Colonic mucosa (tissue), 4 donors: ENCODE measurements at places on chromosomes 5 and 9.

DNA sequence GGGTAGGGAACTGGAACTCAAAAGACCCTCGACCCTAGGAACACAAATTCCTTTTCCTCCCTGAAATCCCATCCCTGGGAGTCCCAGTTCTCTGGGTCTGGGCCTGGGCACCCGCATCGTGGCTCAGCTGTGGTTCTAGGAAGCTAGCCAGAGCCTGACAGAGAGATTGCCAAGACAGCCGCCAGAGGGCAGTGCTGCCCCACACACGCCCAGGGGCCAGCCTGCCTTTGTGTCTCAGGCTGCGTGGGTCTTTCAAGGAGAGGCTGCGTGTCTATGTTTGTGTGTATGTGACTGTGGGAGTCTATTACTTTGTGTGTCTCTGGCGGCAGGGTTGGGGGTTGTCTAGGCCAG lies 32.0 kb upstream of the TTLL11 start:
- H3K4me3 ChIP-seq, result no peak overlapping the region
- no peaks in the 10 kb centered on the region for H3K4me1 ChIP-seq
- no peaks in the 10 kb centered on the region for H3K36me3 ChIP-seq
- H3K27ac ChIP-seq, result no peak overlapping the region

DNA sequence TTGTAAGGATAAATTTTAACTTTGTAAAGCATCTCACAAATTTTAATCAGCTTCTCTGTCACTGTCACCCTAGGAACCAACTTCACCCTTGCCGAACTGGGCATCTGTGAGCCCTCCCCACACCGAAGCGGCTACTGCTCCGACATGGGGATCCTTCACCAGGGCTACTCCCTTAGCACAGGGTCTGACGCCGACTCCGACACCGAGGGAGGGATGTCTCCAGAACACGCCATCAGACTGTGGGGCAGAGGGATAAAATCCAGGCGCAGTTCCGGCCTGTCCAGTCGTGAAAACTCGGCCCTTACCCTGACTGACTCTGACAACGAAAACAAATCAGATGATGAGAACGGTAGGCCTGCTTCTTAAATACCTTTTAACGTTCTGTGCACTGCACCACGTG lies 916.3 kb upstream of the WWC1 start:
- H3K4me1 ChIP-seq, result no peaks in the 10 kb centered on the region
- no peak for DNase-seq
- no peak overlapping the region for H3K27ac ChIP-seq
- no peaks in the 10 kb centered on the region for H3K27me3 ChIP-seq

GRCh38 chr9:135790850-135791249 lies 88.9 kb downstream of the KCNT1 start:
- DNase-seq, result no peak
- H3K27me3 ChIP-seq, result no peaks in the 10 kb centered on the region

- no peak overlapping the region for H3K4me3 ChIP-seq
- no peak for DNase-seq
- H3K27me3 ChIP-seq, result no peaks in the 10 kb centered on the region
- no peaks in the 10 kb centered on the region for H3K4me1 ChIP-seq
- no peak overlapping the region for H3K27ac ChIP-seq
- H3K36me3 ChIP-seq, result no peaks in the 10 kb centered on the region
Observed at GRCh38 chr5:54390539-54391031, 64.9 kb upstream of the HSPB3 start.

- no peaks in the 10 kb centered on the region for H3K27me3 ChIP-seq
- H3K27ac ChIP-seq, result no peak overlapping the region
- no peaks in the 10 kb centered on the region for H3K36me3 ChIP-seq
- no peaks in the 10 kb centered on the region for H3K4me1 ChIP-seq
- no peak overlapping the region for H3K4me3 ChIP-seq
- DNase-seq, result no peak
Observed at GRCh38 chr9:120646948-120647347, 67.0 kb upstream of the CDK5RAP2 start.

DNA sequence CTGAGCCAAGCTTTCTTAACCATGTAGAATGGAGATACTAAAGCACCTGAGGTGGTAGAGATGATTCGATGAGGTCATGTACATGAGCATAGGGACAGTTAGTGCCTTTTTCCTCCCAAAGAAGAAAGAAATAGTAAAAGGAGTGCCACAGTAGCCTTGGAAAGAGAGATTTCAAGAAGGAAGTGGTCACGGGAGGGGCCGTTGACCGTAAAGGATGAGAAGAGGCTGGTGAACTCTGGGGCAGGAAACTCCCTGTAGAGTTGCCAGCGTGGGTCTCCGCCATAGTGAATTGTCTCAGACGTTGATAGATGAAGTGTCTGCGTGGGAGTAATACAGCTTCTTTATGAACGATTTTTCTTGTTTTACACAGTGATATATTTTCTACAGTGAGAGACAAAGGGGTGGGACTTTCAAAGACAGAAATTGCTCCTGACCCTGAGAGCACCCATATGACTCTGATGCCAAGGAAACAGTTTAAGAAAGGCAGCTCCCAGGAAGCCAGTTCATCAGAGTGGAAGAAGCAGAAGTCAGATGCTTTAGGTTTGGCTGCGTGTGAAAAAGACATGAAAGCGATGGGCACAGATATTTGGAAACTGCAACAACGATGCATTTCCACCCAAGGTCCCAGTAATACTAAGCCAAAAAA lies 41.3 kb downstream of the UGCG start:
- H3K27ac ChIP-seq, result peak overlapping the region; percentile 50
- no peak overlapping the region for H3K4me3 ChIP-seq
- H3K4me1 ChIP-seq, result no peaks in the 10 kb centered on the region
- no peaks in the 10 kb centered on the region for H3K27me3 ChIP-seq

DNA sequence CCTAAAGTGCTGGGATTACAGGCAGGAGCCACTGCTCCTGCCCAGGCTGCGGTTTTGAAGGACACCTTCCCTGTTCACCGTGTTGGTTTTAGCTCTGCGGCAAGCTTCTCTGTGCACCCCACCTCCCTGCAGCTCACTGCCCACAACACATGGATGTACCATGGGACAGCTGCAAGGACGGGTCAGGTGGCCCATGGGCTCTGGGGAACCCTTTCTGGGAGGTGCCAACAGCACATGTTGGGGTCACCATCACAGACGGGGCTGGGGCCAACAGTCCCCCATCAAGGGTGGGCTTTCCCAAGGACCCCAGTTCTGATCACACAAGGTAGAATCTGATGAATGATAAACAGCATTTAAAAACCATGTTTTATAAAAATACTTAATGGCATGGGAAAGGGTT lies 7.5 kb downstream of the EXD3 start:
- no peaks in the 10 kb centered on the region for H3K36me3 ChIP-seq
- H3K4me3 ChIP-seq, result no peak overlapping the region
- H3K4me1 ChIP-seq, result peaks cover 8% of the 10 kb centered on the region
- H3K27ac ChIP-seq, result no peak overlapping the region

- peaks cover 5% of the 10 kb centered on the region for H3K4me1 ChIP-seq
- no peaks in the 10 kb centered on the region for H3K36me3 ChIP-seq
- no peak overlapping the region for H3K4me3 ChIP-seq
Observed at GRCh38 chr5:157748760-157749461, 5.4 kb downstream of the LSM11 start.

- no peaks in the 10 kb centered on the region for H3K27me3 ChIP-seq
- H3K4me1 ChIP-seq, result no peaks in the 10 kb centered on the region
- H3K4me3 ChIP-seq, result no peak overlapping the region
- H3K36me3 ChIP-seq, result no peaks in the 10 kb centered on the region
- DNase-seq, result no peak
Observed at GRCh38 chr5:147426640-147427327, 83.1 kb downstream of the DPYSL3 start.

DNA sequence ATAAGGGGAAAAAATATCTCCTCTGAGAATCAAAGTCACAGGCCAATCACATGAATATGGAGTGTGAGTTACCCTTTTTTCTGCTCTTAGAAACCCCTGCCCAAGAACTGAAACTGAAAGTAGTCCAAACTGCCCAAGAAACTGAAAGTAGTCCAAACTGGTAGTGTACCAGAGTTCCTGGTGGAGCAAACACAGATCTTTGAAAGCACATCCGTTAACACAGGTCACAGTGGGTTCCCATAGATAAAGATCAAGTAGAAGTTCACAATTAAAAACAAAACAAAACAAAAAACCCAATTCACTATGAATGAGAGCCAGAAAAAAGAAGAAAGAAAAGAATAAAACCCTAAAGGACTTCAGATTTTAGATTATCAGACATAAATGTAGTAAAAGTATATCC lies 332.4 kb upstream of the EFNA5 start:
- H3K27ac ChIP-seq, result no peak overlapping the region
- no peaks in the 10 kb centered on the region for H3K4me1 ChIP-seq
- no peak for DNase-seq
- H3K36me3 ChIP-seq, result no peaks in the 10 kb centered on the region
- no peak overlapping the region for H3K4me3 ChIP-seq
- no peaks in the 10 kb centered on the region for H3K27me3 ChIP-seq

DNA sequence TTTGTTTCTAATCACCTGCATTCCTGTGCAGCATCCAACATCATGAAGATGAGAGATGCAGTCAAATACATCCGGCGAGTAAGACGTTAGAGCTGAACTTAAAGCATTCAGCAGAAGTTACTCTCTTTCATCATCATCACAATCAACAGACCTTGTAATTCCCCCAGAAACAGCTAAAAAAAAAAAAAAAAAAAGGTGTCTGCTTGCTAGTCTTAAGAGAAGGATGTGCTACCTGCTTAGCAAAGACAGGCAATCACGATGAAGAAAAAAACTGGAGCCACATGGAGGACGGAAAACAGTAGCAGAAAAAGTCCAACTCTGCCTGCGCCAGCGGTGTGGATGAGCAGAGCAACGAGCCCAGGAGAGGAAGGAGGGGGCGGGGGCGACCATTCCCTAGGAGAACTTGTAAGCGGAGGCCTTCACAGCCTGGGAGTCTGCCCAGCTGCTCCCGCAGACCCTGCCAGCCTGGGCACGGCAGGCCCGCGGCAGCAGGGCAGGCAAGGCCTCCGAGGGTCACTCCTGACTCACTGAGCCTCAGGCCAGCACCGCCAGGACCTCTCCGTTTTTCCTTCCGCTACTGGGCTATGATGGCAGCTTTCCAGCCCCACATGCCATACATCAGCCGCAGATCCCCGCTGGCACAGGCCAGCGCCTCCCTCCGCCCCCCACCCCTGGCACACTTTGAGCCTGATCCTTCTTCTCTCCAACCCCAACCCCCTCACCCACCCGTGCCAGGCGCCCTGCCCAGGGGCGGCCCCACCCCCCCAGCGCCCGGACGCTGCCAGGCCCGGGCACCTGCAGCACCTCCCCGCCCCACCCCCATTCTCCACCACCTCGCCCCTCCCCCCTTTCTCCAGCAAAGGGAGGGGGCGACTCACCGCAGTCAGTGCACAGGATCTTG lies 1.4 kb downstream of the NRG2 start:
- H3K27ac ChIP-seq, result no peak overlapping the region
- H3K36me3 ChIP-seq, result no peaks in the 10 kb centered on the region
- H3K4me1 ChIP-seq, result no peaks in the 10 kb centered on the region
- H3K4me3 ChIP-seq, result peak overlapping the region; percentile 42
- peak; percentile 22 for DNase-seq

DNA sequence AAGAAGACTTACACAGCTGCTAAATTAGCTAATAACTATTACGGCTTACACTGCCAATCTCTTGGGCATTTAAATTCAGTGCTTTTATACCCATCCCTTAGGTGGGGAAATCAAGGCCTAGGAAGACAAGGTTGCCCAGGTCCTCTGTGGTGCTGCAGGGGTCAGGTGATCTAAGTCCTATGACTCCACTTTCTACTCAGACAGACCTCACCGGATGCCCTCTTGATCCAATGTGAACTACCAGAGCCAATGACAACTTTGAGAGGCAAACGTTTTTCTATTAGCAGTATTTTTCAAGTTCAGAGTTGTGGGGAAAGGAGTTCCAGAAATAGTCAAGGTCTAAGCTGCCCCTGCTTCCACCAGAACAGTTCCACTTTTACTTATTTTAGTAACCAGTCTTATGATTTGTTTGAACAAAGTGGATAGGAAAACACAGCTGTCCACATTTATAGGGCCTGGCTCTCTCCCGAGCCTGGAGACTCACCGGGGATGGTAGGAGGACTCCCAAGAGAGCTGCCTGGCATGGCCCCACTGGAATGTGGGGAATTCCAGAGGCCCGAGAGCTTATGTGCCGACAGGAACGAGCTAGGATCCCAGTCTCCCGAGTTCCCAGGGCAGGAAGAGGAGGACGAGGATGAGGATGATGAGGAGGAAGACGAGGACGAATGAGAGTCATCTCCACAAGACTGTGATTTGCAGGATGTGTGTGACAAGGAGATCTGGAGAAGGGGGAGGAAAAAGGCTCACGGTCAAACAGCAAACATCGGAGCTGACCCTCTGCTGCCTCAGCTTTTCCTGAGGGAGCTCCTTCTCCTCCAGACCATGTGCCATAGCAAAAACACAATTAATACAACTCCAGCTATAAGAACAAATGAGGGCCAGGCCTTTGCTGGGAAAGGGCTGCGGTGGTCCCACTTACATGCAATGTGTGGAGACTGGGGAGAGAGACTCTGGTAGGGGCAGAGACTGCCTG lies 16.7 kb downstream of the FAM193B start:
- H3K4me1 ChIP-seq, result peaks cover 7% of the 10 kb centered on the region
- peak overlapping the region; percentile 47 for H3K27ac ChIP-seq
- H3K27me3 ChIP-seq, result no peaks in the 10 kb centered on the region
- peak; percentile 38 for DNase-seq

- H3K36me3 ChIP-seq, result no peaks in the 10 kb centered on the region
- H3K4me3 ChIP-seq, result no peak overlapping the region
- no peak overlapping the region for H3K27ac ChIP-seq
- DNase-seq, result no peak
Observed at GRCh38 chr5:81639556-81639955, 111.3 kb downstream of the SSBP2 start.

- H3K4me1 ChIP-seq, result no peaks in the 10 kb centered on the region
- no peak overlapping the region for H3K27ac ChIP-seq
- H3K27me3 ChIP-seq, result no peaks in the 10 kb centered on the region
- DNase-seq, result no peak
Observed at GRCh38 chr5:16140417-16140816, 39.2 kb downstream of the MARCHF11 start.

DNA sequence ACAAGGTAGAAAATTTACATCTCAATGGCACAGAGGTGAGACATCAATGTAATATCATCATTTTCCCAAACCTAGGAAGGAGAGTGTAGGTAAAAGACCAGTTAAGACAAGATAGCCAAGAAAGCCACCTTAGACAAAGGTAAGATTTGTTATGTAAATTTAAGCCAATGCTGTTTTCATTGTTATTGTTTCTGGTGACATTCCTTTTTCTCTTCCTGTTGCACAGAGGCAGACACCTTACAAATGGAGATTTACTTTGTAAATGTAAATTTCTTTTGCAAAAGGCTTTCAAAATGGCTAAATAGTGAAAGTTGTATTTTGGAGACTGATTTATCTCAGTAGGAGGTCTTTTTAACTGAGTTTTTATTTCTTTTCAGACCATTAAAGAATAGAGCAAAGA lies 159.1 kb downstream of the YIPF5 start:
- no peak overlapping the region for H3K27ac ChIP-seq
- no peaks in the 10 kb centered on the region for H3K4me1 ChIP-seq

GRCh38 chr5:27087747-27088146 lies 49.4 kb upstream of the CDH9 start:
- H3K27me3 ChIP-seq, result no peaks in the 10 kb centered on the region
- H3K4me1 ChIP-seq, result no peaks in the 10 kb centered on the region
- no peaks in the 10 kb centered on the region for H3K36me3 ChIP-seq
- no peak overlapping the region for H3K27ac ChIP-seq
- H3K4me3 ChIP-seq, result no peak overlapping the region
- no peak for DNase-seq
